ENCODE measurements at places on chromosomes 2 and 18. TPM values are rescaled to one million over a fixed set of nuclear protein-coding genes. Genes with fewer than 3 reads are reported as not detected.
A peak's percentile ranks its signal among the peaks of the same experiment; 100 is the strongest.

GRCh38 chr2:10375570-10376281 is 72.4 kb downstream of the ODC1 start:
- peaks cover 36% of the 10 kb centered on the region for H3K4me1 ChIP-seq
- H3K27ac ChIP-seq = no peak overlapping the region
- no peak for DNase-seq
- no peak overlapping the region for H3K4me3 ChIP-seq
- no peaks in the 10 kb centered on the region for H3K27me3 ChIP-seq

DNA sequence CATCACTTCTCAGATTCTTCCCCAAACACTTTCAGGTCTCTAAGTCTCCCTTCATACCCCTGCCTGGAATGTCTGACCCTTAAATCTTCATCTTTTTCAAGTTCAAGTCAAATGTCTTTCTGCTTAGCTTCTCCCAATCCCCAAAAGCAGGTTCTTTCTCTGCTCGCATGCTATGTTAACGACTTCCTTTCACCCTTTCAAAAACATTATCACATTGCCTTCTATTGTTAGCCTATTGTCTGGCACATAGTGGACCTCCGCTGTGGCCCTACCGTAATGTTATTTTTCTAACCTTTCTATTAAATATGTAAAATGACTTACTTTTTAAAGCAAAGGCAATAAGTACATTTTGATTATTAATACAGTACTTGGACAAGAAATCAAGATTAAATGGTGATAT is 2.2 kb downstream of the CDKL4 start:
- H3K36me3 ChIP-seq = peaks cover 10% of the 10 kb centered on the region
- no peaks in the 10 kb centered on the region for H3K27me3 ChIP-seq
- H3K4me1 ChIP-seq = no peaks in the 10 kb centered on the region
- no peak overlapping the region for H3K27ac ChIP-seq

RGPD4 gene
- not detected for total RNA-seq

- no peaks in the 10 kb centered on the region for H3K4me1 ChIP-seq
- H3K36me3 ChIP-seq = no peaks in the 10 kb centered on the region
- no peak for DNase-seq
- H3K27me3 ChIP-seq = no peaks in the 10 kb centered on the region
Observed at GRCh38 chr2:197042739-197043196, 116.3 kb upstream of the PGAP1 start.

DNA sequence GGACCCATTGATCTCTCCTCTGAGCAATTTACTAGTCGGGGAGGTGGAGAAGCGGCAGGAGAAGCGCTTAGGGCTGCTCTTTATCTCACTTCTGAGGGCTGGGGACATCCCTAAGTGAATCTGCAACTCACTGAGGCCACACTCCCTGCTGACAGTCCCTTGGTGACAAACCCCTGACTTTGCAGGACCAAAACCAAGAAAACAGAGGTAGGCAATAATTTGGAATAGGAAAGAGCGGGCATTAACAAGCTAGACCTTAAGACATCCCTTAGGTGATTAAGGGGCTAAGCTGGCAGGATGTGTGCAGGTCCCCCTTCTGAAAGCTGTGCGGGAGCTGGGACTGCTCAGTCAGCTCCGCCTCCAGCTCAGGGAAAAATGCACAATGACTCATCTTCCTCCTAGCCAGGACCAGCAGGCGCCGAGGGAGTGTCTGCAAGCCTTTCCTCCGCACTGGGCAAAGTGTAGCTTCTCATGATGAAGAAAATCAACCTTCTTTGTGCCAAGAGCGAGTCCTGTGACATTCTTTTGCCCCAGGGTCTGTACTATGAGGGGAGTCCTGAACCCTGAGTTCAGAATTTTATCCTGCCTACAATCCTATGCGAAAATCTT is 63.3 kb downstream of the BOD1L2 start:
- H3K27me3 ChIP-seq = peaks cover 30% of the 10 kb centered on the region
- H3K27ac ChIP-seq = no peak overlapping the region
- H3K36me3 ChIP-seq = no peaks in the 10 kb centered on the region
- H3K4me1 ChIP-seq = peaks cover 4% of the 10 kb centered on the region

DNA sequence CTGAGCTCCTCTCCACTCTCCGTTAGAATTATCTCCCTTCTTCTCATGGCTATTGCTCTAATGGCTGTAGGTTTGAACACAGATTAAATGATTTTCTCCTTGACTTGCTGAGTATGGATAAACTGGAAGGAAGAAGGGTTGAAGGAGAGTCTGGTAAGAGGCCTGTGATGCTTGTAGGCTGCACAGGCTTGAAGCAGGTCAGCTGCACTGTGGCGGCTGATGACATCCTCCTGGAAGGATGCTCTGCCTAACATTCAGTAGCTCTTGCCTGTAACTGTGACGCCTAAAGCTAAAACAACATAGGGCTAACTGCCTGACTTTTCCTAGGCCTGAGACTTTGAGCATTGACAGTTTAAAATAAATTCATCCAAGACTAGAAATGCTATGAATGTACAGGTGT is 166.3 kb downstream of the MREG start:
- DNase-seq = no peak
- no peak overlapping the region for H3K27ac ChIP-seq
- H3K27me3 ChIP-seq = no peaks in the 10 kb centered on the region
- H3K4me3 ChIP-seq = no peak overlapping the region
- H3K4me1 ChIP-seq = peaks cover 5% of the 10 kb centered on the region

PUM2 gene
- 98.5 TPM for total RNA-seq

DNA sequence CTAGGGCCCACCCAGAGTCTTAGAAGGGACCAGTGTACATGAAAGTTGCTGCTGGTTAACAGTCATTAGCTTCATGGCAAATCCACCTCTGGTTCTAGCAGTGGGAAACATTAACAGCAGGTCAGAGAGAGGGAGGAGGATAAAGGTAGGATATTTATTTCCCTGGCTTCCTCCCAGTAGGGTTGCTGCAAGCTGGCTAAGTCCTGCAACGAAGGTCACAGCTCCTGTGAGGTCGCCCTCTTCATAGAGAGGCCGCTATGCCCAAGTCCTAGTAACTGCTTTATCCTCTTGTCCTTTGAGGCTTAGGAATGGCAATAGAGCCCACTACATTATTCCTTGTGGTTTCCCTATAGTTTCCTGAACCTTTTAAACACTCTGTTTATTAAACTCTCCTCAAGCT is 84.0 kb upstream of the ACSL3 start:
- peaks cover 14% of the 10 kb centered on the region for H3K4me1 ChIP-seq
- no peaks in the 10 kb centered on the region for H3K36me3 ChIP-seq
- no peak for DNase-seq
- peaks cover 5% of the 10 kb centered on the region for H3K27me3 ChIP-seq

DNA sequence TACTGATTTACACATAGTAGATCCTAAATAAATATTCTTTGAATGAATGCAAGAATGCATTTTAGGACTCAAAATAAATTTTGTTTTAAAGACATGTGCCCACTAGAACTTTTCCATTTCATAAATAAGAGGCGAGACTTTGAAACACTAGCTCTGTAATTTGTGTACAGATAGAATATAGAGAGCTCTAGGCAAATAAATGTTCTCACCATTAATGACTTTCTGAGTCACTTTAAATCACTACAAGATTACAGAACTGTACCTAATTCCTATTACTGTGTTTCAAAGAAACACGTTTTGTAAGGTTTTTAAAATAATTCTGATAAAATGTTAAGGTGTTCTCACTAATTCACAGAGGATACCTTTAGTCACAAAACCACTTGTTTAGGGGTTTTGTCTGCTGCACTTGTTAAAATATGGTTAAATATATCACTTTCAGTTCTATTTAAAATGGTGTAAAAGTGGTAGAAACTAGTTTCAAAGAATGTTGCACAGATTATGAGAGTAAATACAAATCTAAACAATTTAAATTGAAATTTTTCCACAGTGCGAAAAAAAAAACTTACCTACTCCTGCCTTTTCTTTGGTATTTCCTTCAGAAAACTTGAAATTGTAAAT is 158.7 kb upstream of the ZC3H15 start:
- peaks cover 7% of the 10 kb centered on the region for H3K36me3 ChIP-seq
- no peak overlapping the region for H3K4me3 ChIP-seq
- H3K4me1 ChIP-seq = peaks cover 9% of the 10 kb centered on the region
- no peak for DNase-seq
- peak overlapping the region; percentile 36 for H3K27ac ChIP-seq
- no peaks in the 10 kb centered on the region for H3K27me3 ChIP-seq

DNA sequence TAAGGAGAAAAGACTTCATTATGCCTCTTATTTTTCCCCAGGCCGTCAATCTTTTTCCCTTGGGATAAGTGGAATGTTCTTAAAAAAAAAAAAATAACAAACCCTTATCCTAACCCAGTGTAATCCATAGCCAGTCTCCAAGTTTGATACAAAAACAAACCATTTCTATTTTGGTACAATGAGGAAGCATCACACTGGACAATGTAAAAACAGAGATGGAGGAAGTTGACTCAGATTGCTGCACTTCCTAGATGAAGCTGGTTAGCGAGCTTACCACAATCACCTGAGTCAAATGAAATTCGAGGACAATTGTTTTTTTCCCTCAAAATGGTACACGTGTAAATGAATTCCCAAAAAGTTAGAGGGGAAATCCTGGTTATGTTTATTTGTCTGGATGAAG is 259.7 kb downstream of the TCF4 start:
- no peak for DNase-seq
- no peak overlapping the region for H3K4me3 ChIP-seq
- H3K27me3 ChIP-seq = peaks cover 2% of the 10 kb centered on the region
- H3K4me1 ChIP-seq = peaks cover 33% of the 10 kb centered on the region
- H3K36me3 ChIP-seq = no peaks in the 10 kb centered on the region

DNA sequence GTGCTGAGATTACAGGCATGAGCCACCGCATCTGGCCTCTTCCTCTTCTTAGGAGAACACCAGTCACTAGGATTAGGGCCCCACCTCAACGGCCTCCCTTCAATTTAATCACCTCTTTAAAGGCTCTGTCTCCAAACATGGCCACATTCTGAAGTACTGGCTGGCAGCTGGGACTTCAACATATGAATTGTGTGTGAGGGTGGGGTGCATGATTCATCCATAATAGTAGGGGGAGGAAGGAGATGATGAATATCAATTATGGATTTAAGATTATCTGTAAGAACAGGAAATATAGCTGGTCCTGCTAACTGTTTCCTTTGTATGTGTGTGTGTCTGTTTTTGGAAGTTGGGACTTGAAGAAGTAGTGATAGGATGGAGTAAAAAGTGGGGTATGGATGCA is 14.7 kb upstream of the EPG5 start:
- no peaks in the 10 kb centered on the region for H3K4me1 ChIP-seq
- no peaks in the 10 kb centered on the region for H3K36me3 ChIP-seq
- no peak overlapping the region for H3K4me3 ChIP-seq
- H3K27ac ChIP-seq = no peak overlapping the region
- H3K27me3 ChIP-seq = no peaks in the 10 kb centered on the region

- H3K4me1 ChIP-seq = peaks cover 59% of the 10 kb centered on the region
- peak overlapping the region; percentile 74 for H3K4me3 ChIP-seq
- H3K36me3 ChIP-seq = peaks cover 26% of the 10 kb centered on the region
Observed at GRCh38 chr2:43333656-43334144, 107.3 kb upstream of the ZFP36L2 start.

DNA sequence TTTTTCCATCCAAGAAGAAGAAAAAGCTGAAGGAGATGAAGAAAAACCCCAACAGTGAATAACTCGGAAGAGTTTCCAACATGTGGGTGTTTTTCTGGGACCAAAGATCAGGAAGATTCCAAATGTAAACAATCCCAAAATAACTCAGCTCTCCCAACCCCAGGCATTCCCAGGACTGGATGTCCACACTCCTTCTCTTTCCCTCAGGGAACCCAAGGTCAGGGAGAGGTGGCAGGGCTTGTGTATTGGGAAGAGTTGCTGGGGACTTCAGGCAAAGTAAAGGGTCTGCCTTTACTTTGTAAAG is 268.0 kb downstream of the DYSF start:
- peaks cover 6% of the 10 kb centered on the region for H3K27me3 ChIP-seq
- no peak for DNase-seq
- peaks cover 16% of the 10 kb centered on the region for H3K4me1 ChIP-seq
- H3K27ac ChIP-seq = no peak overlapping the region
- H3K4me3 ChIP-seq = no peak overlapping the region
- H3K36me3 ChIP-seq = no peaks in the 10 kb centered on the region

SIX2 gene
- 13.8 TPM for total RNA-seq

DNA sequence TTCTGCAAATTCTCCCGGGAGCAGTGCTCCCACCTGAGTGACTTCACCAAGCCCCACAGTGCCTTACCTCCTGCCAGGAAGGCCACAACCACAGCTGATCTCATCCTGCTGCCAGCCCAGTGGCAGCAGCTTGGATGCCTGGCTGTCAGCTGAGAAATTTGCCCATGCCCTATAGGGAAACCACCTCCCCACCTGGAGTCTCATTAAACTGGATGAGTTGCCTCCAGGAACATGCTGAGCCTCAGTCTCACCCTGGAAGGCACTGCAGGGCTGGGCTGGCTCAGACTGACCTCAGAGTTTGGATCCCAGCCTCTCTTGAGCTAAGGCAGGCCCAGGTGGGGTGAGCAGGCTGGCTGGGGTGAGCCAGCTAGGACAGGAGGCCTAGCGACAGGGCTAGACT is 23.3 kb downstream of the REEP1 start:
- H3K27me3 ChIP-seq = no peaks in the 10 kb centered on the region
- no peak for DNase-seq
- H3K36me3 ChIP-seq = no peaks in the 10 kb centered on the region

DNA sequence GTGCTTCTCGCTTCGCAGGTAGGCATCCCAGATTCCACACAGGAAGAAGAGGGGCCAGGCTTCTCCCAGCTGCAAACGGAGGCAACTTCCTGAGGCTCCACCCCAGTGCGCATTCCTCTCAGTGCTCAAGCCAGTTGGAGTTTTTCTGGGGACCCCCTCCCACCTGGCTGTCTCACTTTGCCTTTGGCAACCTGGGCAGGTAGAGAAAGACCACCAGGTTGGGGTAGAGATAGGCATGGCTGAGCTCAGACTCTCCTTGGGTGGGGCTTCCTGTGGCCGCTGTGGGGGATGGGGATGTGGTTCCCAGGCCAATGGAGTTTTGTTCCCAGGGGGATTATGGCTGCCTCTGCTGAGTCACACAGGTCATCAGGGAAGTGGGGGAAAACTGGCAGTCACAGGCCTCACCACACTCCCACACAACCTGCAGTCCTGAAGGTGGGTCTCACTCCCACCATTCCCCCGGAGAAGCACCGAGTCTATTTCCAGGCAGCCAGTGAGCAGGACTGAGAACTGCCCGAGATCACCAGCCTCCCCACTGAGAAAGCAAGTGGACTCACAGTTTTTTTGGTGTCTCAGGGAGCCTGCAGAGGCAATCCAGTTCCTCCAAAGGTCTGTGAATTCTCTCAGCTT is 38.1 kb downstream of the SLC39A10 start:
- H3K27ac ChIP-seq = no peak overlapping the region
- H3K36me3 ChIP-seq = peaks cover 54% of the 10 kb centered on the region
- no peak overlapping the region for H3K4me3 ChIP-seq
- no peak for DNase-seq

DNA sequence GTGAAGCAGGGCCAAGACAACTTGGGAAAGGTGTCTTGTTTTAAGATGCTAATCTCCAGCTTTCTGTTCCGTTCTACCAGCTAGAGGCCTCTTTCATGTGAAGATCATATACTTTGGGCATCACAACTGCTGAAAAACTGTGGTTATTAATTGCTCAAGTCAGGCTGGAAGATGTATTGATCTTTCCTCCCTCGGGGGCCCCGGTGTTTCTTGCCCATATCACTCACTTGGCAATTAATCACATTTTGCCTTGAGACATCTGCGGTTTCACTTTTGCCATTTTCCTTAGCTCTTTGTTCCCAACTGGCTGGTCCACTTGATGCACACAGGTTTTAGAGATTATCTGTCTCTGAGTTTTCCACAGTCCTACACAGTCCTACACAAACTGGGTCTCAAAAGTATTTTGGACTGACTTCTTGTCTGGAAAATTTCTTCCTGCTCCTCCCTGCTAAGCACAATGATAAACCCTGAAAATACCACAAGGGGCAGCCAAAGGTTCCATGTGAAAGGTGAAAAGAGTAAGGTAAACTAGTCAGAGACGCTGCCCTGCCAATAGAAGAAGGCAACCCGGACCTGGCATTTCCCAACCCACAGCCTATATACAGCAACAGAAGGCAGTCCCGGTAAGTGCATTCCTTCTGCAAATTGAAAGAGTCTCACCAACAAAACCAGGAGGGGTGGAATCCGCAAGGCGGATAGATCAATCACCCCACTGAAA is 181.0 kb downstream of the AFF3 start:
- DNase-seq = no peak
- peaks cover 28% of the 10 kb centered on the region for H3K4me1 ChIP-seq
- peak overlapping the region; percentile 10 for H3K4me3 ChIP-seq
- peak overlapping the region; percentile 53 for H3K27ac ChIP-seq
